ENCODE measurements at places on chromosomes 6 and 20. TPM values are rescaled to one million over a fixed set of nuclear protein-coding genes. Genes with fewer than 3 reads are reported as not detected.

RIMS4 gene
- not detected for total RNA-seq

KHDC1L gene
- total RNA-seq: not detected

GGTLC1 gene
- total RNA-seq: not detected

DDX43 gene
- total RNA-seq: 0.52 TPM

LRRC73 gene
- total RNA-seq: 0.21 TPM

EPPIN gene
- total RNA-seq: not detected

SPATA25 gene
- total RNA-seq: 1.1 TPM

ZNF512B gene
- total RNA-seq: 27.0 TPM

GPR6 gene
- not detected for total RNA-seq

GRCh38 chr6:31660381-31661261 is at the start of gene C6orf47:
Gene C6orf47, minus strand, starts transcription at chr6:31660778. Its CDS starts 831 bp downstream, at chr6:31659947.
- DNase-seq: peak; percentile 66

GRCh38 chr20:1338096-1338495 is 9.2 kb upstream of the SDCBP2 start:
- DNase-seq: peak; percentile 7

DNA sequence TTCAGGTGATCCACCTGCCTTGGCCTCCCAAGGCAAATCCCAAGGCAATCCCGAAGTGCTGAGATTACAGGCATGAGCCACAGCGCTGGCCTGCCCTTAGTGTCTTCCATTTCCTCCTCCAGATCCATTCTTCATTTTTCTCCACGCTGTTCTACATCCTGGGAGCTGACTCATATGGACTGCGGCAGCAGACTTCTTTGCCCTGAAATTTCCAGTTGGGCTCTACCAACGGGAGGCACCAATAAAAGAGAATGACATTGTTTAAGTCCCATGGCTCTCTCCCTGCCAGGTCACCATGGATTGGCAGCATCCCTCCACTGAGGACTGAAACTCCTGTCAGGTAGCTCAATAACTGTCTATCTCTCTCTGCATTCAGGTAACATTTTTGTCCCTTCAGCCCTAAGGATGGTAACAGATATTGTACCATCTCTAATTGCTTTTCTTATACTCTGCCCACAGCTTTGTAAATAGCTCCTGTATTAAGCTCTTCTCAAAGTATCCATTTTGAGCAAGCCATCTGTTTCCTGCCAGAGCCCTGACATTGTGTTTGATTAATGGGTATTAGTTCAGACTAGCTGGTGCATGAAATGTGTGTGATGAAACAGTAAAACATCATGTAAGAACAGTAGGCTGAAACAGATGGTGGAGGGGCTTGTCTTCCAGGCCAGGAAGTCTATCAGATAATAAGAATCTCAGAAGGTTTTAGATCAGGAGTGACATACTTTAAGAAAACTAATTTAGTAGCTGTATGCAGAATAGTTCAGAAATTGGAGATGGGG is 3.6 kb downstream of the TBCC start:
- DNase-seq: no peak

DNA sequence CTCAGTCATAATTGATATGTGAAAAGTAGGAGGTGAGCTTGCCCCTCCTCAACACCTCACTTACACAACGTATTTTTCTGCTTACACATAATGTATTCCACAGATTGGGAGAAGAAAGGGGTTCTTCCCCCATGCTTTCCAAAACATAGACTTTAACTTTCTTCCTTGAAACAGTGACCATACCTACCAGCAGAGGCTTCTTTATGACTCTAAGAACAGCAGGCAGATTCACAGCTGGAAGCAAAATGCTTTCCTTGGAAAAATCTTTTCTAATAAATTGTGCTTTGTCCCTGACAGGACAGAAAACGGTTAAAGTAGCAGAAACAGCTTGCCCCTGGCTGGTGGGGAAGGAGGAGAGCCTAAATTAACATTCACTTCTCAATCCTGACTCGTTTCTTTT is 629.1 kb upstream of the IMPG1 start:
- no peak for DNase-seq

GRCh38 chr6:28543651-28544610 is 18.2 kb downstream of the GPX5 start:
- DNase-seq: no peak

DNA sequence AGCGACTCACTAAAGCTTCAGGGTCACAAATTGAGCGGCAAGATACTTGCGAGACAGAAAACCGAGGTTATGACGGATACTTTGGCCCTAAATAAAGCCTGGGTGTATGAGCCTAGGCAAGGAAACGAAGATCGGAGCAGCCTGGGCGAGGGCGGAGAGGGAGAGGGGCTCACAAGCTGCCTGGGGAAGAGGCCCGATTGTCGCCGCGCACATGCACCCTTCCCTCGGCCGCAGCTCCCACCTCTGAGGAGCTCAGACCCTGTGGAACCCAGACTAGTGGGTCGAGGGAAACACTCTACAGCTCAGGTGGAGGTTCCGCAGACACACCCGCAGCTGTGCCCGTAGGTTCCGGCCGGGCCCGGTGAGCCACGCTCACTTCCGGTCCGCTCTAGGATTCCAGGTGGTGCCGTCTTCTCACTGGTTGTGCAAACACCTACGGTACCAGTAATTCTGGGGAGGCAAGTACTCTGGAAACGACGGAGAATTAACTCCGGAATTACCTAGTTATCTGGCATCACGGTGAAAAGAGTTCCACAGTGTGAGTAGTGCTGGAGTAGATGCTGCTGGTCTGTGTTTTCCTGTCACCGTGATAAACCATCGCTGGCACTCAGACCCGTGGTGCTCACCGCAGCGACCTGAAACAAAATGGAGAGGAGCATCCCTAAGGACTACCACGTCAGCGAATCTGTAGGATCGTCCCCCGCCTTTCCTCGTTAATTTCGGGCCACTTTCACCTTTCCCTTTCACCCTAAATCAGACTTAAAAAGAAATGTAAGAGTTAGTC is 61.5 kb downstream of the GPX5 start:
- DNase-seq: peak; percentile 38

DNA sequence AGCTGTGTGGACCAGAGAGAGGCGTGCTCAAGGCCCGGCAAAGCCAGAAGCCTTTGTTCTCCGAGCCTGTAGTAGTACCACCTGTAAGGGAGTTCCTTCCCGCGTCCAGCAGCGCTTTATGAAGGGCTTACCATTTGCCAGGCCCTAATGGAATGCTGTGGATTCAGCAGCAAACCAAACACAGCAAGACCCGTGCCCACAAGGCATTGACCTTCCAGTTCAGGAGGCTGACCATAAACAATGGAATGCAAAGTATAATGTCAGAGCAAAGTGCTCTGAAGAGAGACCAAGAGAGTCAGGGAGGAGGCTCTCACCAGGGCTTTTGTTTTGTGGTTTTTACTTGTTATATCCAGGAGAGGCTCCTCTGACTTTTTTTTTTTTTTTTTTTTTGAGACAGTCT is 209.8 kb downstream of the ZMYND8 start:
- no peak for DNase-seq

GRCh38 chr6:33620158-33620855 is 815 bp upstream of the ITPR3 start:
- peak; percentile 44 for DNase-seq

DNA sequence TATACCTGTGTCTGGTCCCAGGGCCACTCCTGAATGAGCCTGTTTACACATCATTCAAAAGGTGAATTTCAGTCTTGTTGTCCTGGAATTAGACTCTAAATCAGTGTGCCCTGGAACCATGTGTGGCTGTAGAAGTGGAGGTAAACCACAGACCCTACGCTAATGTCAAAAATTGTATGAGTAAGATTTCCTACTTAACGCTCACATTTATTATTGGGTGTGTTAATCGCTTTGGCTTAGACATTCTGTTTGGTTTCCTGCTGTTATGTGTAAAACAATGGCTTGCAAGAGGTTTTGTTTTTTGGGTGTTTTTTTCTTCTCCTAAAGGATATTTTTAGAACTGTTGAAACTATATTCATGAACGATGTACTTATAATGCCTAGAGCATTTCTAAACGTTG is 19.3 kb downstream of the PLCB1 start:
- no peak for DNase-seq

- no peak for DNase-seq
Measured at GRCh38 chr6:84804720-84805119, 40.3 kb upstream of the TBX18 start.

GRCh38 chr6:110853754-110854477 is 20.7 kb upstream of the AMD1 start:
- DNase-seq: no peak

GRCh38 chr6:13813621-13814175 is 659 bp downstream of the MCUR1 start:
- DNase-seq: no peak

DNA sequence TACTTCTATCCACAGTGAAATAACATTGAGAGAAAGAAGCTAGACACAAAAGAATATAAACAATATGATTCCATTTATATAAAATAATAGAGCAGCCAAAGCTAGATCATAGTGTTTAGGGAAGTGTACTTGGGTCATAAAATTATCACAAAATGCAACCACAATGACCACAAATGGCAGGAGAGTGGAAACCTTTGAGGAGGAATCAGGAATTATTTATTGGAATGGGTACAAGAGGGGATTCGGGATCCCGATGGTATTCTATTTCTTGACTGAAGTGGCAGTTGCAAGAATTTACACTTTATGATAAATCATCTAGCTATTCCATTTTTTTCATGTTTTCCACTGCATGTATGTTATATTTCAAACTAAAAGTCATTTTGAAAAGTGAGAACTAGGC is 76.1 kb downstream of the IPCEF1 start:
- DNase-seq: no peak

DNA sequence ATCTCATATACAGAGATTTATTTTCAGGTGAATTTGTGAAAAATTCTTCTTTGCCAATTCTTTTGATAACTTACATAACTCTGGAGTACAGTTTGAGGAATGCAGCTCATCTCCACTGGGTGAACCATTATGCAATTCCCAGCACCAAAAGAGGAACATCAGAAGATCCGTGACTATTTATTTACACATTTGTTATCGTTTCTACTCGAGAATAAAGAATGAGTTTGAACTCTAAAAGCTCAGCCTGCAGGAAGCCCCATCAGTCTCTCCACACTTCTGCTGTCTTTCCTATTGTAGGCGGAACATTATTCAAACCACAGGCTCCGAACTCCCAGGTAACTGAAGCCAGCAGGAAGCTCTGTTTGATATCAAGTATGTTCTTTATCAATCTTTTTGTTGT is 95.9 kb upstream of the IFNGR1 start:
- DNase-seq: no peak

DNA sequence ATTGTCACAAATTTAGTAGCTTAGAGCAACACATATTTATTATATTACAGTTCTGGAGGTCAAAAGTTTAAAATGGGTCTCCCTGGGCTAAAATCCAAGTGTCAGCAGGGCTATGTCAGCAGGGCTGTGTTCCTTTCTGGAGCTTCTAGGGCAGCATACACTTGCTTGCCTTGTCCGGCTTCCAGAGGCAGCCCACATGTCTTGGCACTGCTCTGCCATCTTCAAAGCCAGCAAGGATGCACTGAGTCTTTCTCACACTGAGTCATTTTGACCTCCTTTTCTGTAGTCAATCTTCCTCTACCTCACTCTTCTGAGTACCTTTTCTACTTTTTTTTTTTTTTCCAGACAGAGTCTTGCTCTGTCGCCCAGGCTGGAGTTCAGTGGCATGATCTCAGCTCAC is 39.0 kb downstream of the ADGRF4 start:
- no peak for DNase-seq

DNA sequence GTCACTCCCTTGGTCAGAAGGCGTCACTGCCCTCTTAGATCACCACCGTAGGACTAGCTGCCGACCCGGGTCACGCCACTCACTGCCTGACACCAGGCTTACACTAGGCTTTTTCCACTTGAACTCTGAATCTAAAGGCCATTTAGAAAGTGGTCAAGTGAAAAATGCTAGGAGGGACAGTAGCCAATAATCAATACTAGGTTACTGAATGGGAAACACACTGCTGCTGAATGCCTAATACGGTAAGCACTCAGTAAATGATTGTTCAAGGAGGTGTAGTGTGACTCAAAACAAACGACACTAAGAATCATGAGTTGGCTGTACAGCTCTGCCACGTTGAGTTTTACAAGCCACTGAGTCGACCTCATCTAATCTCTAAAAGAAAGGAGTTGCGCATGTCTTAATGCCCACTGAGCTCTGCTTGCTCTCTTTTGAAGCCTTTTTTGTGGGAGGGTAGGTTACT is 760 bp upstream of the IBTK start:
- DNase-seq: no peak

DNA sequence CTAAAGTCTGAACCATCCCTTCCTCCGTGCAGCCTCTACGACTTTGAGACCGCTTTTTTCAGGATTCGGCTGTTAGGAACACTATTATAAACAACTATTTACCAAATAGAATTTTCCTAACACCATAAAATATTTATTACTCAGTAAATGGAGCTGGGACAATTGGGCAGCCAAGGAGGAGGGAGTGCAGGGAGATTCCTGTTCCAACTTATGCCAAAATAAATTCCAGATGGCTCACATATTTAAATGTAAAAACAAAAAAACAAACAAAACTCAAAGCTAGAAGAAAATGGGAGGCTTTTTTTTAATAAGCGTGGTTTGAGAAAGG is 48.1 kb downstream of the TCP11 start:
- no peak for DNase-seq

DNA sequence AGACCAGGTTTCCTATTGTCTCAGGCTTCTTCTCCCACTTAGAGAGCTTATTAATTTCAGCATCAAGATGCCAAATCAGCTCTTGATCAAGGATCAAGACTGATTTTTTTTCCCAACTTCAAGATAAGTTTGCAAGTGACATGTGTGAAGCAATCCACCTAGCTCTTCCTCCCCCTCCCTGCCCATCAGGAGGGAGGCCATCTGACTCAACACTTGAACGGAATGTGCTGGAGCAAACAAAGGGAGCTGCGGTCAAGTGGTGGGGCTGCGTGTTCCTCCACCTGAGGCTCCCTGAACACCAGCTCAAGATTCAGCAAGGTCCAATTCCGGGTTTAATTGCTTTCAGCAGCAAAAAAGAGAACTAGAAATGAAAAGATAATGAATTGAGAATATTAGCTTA is 38.7 kb downstream of the TTI1 start:
- DNase-seq: no peak

Data from activated T-helper 2 cell treated with anti-CD3 and anti-CD28 coated beads, Interferon-gamma antibody, Interleukin-2, Interleukin-4, amounts not matched to agents 10 μg/mL and 5 μg/mL and 100 μg/mL, durations not matched to agents 14 hours and 24 hours and 36 hours (primary cell).